ENCODE measurements at places on chromosomes 16 and 17.

- DNase-seq: no peak
These were observed 13.8 kb downstream of the CTRL start for GRCh38 chr16:67917852-67918236.

DNA sequence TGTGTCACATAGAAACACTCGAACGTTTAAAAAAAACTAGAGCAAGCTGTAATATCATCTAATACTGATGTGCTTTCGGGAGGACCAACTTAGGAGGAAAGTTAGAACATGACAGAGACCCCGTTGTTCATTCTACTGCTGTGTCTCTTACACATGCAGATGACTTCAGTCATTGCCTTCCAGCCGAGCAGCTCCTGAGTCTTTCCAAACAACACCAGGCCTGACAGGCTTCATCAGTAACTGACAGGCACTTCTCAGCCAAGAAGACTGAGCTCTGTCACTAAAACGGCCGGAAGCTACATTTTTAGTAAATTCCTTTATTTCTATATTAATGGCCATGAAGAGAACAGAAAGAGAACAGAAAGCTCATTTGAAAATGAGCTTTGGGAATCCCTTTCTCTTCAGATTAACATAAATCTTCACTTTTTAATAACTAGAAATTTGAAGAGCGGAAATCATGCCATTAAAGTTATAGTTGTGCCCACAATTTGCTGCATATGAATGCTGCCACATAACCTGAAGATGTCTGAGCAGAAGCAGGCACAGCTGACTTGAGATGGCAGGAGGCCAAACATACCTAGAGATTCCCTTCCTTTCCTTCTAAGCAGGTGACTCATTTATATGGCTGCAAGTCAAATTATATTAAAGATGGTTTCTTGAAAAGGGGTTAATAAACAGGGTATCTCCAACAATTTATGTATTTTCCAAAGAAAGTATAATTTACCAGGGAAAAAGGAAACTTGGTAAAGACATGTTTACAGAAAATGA, 148.9 kb downstream of the ITFG1 start:
- DNase-seq: no peak

DNA sequence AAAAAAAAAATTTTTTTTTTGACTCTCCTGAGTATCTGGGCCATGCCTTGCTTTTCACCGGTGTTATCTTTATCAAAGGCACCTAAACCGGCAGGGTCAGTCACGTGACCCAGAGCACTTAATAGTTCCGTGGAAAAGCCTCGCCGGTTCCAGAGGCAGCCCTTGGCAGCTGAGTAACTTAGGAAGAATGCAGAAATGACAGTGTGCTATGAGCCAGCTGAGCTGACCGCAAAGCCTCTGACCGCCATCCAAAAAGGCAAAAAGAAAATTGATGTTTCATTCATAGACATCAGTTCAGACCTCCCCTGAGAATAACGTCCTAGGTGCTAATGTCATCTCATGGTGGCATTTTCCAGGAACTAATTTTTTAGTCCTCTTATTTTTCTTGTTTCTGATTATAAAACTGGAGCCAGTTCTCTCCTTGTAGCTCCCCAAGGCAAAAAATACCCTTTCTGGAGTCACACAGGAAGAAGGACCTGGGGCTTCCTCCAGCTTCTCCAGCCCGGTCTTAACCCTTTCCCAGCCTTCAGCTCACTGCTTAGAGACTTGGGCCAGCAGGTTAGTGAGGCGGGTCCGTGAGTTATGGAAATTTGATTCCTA, 122.6 kb downstream of the SOCS1 start:
- DNase-seq: no peak

- DNase-seq: no peak
These were observed 8.3 kb downstream of the WFDC1 start for GRCh38 chr16:84303023-84303422.

GRCh38 chr17:47745037-47745380, 12.0 kb downstream of the TBX21 start:
- no peak for DNase-seq

DNA sequence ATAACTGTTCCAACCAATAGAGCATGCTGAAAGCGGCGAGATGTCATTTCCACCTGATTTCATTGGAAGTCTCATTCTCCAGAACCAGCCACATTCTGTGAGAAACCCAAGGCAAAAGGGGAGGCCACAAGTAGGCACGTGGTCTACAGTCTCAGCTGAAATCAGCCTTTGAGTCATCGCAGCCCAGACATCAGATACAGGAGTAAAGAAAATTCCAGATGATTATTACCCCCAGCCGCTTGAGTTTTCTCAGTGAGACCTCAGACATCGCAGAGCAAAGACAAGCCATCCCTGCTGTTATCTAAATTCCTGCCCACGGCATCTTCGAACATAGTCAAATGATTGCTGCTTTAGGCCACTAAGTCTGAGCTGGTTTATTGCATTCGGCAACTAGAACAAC, 23.1 kb downstream of the STAT3 start:
- DNase-seq: no peak

DNA sequence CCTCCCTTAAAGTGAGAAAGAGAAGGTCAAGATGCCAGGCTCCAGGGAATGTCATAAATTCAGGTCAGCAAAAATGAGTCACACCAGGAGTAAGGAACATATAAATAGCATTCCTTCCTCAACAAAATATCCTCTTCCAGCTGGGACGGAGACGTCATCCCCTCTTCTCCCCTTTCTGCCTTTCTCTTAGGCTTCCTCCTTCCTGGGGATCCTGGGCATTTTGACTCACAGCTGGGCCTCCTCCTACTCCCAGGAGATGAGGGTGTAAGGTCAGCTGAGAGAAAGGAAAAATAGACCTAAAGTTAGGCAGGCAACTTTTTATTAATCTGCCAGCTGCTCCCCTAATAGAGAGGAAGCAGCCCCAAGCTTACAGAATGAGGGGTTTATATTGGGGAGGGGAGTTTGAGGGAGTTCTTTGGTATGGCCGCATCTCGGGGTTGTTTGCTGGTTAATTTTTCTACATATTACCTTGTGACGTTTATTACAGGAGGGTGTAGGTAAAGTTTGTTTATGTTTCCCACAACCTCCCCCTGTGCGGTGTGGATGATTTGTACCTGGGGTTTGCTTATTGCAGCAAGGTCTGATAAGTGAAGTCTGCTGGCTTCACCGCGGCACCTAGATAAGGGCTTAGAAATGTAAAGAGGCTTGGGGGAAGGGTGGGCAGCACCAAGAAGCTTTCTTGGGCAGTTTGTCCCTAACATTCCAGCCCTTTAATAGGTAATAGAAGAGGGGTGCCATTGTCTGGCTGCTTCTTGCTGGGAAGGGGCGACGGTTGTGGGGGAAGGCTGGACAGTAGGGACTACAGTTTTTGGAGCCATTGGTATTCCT, 7.1 kb upstream of the ZNF747 start:
- no peak for DNase-seq

DNA sequence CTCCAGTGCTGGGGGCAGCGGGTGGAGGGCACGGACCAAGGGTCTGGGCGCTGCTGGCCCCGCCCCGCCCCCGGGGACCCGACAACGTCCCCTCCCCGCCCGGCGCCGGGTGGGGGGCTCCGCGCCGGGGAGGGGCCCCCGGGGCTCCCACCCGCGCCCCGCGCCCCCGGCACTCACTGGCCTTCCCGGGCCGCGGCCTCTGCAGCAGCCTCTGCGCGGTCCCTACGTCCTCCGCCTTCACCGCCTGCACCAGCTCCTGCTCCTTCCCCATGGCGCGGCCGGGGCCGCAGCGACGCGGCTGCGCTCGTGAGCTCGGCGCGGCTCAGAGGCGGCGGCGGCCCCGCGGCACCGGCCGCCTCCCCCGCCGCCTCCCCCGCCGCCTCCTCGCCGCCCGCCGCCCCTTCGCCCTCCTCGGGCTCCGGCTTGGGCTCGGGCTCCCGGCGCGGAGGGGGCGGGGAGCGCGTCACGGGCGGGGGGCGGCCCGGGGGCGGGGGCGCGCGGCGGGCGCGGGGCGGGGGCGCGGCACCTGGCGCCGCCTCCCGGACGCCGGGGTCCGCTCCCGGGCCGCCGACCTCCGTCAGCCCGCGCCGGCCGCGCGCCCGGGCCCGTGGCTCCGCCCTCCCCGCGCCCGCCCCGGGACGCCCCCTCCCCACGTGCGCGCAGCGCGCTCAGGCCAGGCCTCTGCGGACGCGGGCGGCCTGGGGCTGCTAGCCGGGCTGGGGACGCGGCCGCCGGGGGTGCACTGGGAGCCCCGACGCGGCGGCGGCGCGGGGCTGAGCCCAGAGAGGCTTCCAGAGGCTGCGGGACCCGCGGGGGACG, at the start of gene CASKIN1:
CASKIN1 (minus strand) TSS at position 444 of the 819 bp plus-strand sequence; CDS start at position 271, 173 bp downstream.
- DNase-seq: no peak

DNA sequence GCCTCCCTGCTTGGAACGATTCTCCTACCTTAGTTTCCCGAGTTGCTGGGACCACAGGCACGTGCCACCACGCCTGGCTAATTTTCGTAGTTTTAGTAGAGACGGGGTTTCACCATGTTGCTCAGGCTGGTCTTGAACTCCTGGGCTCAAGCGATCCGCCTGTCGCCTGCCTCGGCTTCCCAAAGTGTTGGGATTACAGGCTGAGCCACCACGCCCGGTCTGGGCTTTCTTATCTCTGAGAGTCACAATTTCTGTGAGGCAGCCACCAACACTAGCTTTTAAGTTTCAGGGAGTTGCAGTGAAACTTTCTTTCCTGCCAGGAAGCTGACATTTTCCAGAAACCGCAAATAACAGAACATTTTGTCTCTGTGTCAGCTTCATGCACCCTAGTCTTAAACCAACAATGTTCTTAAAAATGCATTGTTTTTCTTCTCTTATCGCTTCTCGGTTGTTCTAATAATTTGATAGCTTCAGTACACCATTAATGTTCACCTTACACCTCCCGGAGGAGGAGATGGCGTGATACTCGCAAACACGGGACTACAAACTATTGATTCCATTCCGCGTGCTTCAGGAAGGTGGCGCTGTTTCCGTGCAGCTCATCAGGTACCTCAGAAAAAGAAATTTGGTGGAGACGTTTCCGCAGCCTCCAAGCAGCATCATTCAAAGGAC, 7.4 kb upstream of the DHRS7B start:
- peak; percentile 87 for DNase-seq

Data from AML-193 (cell line).